ENCODE measurements at places on chromosomes 7 and 10. TPM values are rescaled to one million over a fixed set of nuclear protein-coding genes. Genes with fewer than 3 reads are reported as not detected.

ARL3 gene
- total RNA-seq = 6.5 TPM

PLAC9 gene
- 56.3 TPM for total RNA-seq

COL28A1 gene
- 1.5 TPM for total RNA-seq

AKR1C1 gene
- 339 TPM for total RNA-seq

SPACDR gene
- total RNA-seq = 0.68 TPM

H2BK1 gene
- not detected for total RNA-seq

NEURL1 gene
- not detected for total RNA-seq

PLXDC2 gene
- 47.7 TPM for total RNA-seq

FBXL13 gene
- 2.4 TPM for total RNA-seq

ADRA2A gene
- total RNA-seq = 61.3 TPM

SPDYE9 gene
- total RNA-seq = not detected

ZCCHC24 gene
- total RNA-seq = 46.2 TPM

ANKRD7 gene
- 0.66 TPM for total RNA-seq

MCM7 gene
- total RNA-seq = 43.7 TPM

PAPOLB gene
- total RNA-seq = 0.68 TPM
